CD4-positive, alpha-beta T cell treated with Interleukin-6 for 4 hours (primary cell): ENCODE measurements at places on chromosomes 7 and 10.

DNA sequence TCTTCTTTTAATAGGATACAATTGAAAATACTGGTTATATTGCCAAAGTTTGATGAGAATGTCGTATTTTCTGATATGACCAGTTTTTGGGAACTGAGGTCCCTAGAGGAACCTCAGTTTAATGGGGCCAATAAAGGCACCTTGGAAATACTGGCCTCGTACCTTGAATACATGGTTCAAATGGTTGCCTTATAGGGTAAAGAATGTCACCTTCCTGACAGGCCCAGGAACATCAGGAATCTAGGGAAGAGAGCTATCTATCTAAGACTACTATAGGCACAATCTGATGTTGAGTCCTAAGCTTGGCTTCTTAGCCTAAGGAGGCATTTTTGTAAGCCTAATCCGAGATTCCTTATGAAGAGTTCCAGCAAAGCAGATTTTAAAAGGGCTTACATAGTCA lies 9.3 kb downstream of the SHTN1 start:
- no peak for DNase-seq

DNA sequence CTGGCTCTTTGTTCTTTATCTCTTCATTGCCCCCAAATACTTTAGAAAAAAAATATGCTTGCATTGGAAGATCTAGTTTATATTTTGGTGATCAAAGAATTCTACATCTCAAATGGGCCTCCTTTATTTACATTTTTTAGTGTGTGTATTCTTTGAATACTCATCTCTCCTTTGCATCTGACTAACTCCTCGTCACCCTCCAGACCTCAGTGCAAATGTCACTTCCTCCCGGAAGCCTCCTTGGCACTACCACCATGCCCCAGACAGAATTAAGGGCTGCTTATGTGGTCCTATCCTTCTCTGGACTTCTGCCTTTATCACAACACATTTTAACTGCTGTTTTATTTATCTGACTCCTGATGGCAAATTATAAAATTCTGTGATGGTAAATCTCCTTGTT lies 52.0 kb upstream of the PPP1R3C start:
- DNase-seq = no peak

- DNase-seq = no peak
These were observed 416.4 kb upstream of the MKI67 start for GRCh38 chr10:128542659-128543058.

DNA sequence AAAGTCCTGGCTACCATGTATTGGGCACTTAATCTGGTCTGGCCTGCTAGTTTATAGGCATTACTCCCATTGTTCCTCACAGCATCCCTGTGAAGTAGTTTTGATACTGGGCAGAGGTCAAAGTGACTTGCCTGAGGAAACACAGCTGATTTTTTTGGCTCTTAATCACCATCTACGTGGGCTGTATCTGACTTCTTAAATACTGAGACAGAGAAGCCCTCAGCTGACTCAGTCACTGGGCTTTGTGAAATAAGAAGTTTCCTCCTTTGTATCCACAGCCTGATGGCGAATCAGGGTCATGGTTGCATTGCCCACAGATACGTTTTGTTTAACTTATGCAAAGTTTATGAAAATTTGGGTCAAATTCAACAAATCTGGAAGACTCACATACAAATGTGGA lies 13.2 kb downstream of the TACR2 start:
- no peak for DNase-seq

DNA sequence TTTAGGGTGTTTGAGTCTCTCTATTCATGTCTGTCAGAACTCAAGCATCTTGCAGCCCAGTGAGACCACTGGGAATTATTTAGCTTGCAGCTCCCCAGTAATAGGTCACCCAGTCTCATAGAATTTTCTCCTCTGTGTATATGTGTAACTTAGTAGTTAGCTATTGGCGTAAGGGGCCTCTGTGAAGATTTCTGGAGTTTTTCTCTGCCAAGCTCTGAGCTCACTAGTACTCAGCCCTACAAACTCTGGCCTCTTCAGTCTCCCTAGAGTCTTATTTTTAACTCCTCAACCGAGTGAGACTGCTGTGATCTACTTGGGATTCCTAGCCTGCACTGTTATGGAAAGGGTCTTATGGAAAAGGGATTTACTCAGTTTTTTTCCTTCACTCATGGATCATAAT lies 90.2 kb downstream of the PPP1R9A start:
- no peak for DNase-seq

DNA sequence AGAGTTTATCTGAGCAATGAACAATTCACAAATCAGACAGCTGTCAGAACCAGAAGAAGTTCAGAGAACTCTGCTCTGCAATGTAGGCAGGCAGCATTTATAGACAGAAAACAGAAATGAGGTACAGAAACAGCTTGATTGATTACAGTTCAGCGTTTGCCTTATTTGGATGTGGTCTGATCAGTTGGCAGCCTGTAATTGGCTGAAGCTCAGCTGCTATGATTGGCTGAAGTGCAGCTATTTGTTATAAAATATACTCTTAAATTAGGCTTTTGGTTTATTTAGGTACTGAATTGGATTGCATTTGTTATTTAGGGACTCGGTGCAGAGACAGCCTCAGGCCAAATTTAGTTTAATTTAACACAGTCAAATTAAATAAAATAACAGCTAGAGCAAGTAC lies 85.8 kb upstream of the JAZF1 start:
- no peak for DNase-seq

GRCh38 chr10:115829521-115830205 lies 443.3 kb downstream of the GFRA1 start:
- DNase-seq = no peak

- peak; percentile 10 for DNase-seq
These were observed 668 bp downstream of the GPR37 start for GRCh38 chr7:124764847-124765400.

- DNase-seq = no peak
These were observed 97.4 kb upstream of the PIK3CG start for GRCh38 chr7:106767498-106768323.

DNA sequence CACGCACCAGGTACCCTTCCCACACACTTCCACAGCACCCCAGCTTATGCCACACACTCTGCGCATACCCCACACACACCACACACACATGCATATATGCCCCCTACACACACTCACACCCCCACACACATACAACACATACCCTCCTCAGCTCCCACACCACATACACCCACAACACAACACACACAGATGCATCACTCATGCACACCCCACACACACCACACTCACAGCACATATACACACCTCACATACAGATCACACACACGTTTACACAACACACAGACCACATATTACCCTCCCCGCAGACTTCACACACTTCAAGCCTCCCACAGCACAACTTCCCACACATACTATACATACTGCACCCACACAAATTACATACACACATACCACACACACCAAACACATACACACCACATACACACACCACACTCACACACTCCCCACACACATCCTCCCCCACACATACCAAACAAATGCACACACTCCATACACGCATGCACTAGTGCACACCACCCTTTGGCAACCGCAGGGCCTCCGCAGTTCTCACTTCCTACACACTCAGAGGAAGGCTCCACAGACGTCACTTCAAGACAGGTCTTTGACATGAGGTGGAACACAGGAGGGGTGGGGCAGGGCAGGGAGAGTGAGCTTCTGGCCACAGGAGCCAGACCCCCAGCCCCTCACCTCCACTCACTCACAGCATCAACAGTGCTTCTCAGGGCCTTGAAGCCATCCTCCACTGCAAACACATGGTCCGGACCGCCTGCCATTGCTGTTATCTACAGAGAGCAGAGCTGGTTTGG lies 18.5 kb upstream of the ANTXRL start:
- DNase-seq = peak; percentile 73

DNA sequence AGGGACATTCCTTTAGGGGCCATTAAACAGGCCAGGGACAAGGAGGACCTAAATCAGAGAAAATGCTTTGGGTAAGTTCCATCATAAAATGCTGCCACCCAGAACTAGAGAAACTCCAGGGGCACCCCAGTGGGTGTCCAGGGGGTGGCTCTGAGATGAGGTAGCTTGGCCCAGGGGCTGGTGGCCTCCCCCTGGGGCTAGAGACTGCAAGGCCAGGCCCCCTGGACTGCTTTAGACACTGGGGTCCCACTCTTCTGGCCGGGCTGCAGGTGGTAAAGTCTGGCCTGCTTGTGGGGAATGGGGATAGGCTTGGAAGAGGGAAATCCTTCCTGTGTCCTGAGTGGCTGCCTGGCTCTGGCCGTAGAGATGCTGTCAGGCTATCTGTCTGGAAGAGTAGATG lies 169.6 kb upstream of the PODXL start:
- DNase-seq = no peak

GRCh38 chr7:5436003-5436678 lies 12.5 kb upstream of the TNRC18 start:
- DNase-seq = no peak

DNA sequence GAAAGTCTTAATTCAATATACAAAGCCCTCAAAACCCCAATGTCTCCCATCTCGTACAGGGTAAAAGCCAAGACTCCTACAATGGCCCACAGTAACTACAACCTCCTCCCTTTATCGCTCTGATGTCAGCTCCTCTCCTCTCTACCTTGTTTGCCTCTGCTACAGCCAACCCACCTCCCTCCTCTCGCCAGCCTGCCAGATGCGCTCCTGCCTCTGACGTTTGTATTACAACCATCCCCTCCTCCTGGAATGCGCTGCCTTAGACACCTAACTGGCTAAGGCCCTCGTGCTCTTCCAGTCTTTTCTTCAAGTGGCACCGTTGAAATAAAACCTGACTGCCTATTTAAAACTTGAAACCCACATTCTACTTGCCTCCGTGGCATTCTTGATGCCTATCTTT lies 115.3 kb upstream of the MYO3A start:
- DNase-seq = no peak

DNA sequence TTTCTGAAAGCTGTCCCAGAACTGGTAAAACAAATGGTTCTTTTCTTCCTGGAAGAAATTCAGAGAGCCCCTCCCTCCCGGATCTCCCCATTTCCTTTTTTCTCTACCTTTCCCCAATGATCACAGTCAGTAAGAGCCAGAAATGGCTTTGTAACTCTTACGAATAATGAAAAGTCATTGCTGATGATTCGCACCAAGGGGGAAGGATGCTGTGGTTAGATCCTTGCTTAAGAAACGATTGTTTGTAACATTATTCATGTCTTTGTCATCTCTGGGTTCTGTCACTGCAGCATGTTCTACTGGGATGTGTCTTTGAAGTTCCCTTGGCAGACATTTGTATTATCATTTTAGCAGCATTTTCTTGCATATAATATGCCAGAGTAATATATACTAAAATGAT lies 138.9 kb downstream of the CACNB2 start:
- no peak for DNase-seq

GRCh38 chr7:110607050-110607857 lies 483.7 kb upstream of the LRRN3 start:
- DNase-seq = no peak

- DNase-seq = no peak
These were observed 87.1 kb downstream of the HECW1 start for GRCh38 chr7:43199371-43200160.

DNA sequence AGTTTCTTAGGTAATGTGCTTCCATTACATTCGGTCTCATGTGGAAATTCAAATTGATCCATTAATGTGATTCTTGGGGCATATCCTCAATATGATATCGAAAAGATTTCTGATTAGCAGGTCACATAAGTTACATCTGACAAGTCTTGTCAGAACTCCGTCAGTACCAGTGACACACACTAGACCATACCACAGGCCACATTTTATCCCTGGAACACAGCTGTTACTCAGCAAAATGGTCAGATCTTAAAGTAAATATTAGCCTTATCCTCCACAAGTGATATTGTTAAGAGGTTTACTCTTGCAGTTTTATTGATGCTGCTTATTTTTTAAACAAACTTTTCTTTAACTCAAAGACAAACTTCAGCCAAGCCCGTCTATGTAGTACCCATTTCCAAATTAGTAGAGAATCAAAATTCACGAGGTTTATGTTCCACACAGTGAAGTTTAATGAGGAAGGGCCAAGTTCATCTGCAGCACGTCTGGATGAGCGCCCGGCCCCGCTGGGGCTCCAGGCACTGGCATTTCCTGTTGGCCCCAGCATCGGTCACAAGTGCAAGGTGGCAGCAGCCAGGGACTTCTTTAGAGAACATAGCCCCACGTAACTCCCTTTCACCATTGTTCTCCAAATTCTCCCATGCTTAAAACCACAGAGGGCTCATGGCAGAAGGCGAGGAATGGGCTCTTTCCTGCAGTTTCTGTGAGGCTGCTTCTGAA lies 132.2 kb downstream of the VIPR2 start:
- no peak for DNase-seq

DNA sequence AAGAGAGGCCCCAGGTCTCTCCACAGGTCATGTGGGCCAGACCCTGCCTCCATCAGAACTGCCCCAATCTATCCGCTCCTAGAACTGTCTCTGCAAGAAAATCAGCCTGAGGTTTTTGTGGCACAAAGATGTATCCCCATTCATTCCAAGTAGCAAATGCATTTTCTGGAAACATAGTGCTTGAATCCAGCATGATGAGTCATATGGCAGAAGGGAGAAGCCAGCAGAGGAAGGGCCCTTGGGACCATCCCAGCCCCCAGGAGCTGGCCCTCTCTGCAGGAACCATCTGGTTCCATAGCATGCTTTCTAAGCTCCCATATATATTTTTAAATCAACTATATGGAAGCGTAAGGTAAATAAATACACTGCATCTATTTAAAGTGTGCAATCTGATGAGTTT lies 563.2 kb downstream of the GALNT17 start:
- DNase-seq = no peak

DNA sequence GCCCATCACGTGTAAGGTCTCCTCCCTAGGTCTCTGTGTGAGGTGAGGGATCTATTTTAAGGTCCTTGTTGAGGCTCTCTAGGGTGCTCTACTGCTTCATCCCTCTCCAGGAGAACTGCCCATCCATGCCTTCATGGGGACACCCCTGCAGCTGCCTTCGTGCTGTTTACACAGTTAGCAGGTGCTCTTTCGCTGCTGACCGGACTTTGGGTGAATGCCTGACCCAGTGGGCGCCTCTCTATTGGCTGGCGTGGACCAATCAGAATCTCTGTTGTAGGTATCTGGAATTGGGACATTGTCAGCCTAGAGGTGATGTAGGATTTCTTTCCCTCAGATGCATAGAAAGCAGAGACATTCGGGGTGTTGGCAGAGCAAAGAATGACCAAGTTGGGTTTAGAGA lies 38.7 kb upstream of the HMX3 start:
- no peak for DNase-seq

DNA sequence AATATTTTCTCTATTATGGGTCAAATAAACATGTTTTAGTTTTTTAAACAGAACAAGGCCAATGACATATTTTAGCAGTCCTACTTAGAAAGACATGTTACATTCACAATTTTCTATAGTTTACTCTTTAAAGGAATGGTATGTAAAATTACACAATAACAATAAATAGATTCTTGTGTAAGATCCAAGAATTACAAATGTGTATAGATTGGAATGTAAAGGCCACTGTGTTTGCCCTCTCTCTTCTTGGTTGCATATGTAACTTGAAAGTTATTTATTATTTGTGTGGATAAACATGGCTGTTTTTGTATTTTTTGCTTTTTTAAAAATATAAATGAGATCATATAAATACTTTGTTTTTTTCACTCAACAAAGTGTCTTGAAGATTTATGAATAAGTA lies 979.3 kb upstream of the CELF2 start:
- DNase-seq = no peak
